Stimulated activated CD4-positive, alpha-beta T cell treated with anti-CD3 and anti-CD28 coated beads, Interleukin-2, amount 100 ng/mL, for 4 hours (primary cell): ENCODE measurements at places on chromosomes 1 and 21.

DNA sequence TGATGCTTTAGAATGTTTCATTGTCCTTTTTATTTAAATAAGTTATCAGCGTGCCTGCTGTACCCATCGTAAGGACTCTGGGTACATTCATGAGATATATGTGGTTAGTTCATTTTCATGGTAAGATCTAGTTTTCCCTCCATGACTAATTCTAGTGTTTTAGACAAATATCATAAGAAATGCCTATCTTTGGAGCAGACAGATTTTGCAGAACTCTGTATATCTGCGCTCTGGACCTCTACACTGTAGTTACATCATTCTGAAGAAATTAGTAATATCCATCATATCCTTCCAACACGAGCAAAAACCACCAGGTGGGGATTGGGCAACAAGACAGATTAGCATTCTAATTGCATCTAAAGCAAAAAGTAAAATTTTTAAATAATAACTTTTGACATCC lies 499.2 kb downstream of the SETD4 start:
- no peak for DNase-seq

- DNase-seq = no peak
These were observed 30.0 kb upstream of the COL18A1 start for GRCh38 chr21:45374826-45375455.

- DNase-seq = no peak
These were observed 5.4 kb upstream of the ADORA1 start for GRCh38 chr1:203122159-203122558.

DNA sequence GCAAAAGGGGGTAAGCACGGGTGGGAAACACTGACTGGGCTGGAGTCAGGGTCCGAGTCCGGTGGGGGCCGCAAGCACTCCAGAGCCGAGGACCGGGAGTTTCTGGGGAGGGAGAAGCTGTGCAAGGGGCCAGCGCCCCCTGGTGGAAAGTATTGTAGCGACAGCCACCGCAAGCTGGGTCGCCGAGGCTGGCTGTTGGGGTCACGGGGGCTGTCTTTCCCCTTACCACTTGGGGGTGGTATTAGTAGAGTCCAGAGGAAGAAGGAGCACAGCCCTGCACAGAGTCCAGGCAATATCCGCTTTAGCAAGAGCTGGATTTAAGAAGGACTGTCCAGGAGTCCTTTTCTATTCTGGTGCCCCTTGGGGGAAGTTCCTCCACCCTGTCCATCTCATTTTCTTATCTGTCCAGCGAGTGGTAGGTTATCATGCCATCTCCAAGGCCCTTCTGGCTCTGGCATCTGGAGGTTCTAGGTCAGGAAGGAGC lies 17.9 kb upstream of the ETV3 start:
- DNase-seq = peak; percentile 60

DNA sequence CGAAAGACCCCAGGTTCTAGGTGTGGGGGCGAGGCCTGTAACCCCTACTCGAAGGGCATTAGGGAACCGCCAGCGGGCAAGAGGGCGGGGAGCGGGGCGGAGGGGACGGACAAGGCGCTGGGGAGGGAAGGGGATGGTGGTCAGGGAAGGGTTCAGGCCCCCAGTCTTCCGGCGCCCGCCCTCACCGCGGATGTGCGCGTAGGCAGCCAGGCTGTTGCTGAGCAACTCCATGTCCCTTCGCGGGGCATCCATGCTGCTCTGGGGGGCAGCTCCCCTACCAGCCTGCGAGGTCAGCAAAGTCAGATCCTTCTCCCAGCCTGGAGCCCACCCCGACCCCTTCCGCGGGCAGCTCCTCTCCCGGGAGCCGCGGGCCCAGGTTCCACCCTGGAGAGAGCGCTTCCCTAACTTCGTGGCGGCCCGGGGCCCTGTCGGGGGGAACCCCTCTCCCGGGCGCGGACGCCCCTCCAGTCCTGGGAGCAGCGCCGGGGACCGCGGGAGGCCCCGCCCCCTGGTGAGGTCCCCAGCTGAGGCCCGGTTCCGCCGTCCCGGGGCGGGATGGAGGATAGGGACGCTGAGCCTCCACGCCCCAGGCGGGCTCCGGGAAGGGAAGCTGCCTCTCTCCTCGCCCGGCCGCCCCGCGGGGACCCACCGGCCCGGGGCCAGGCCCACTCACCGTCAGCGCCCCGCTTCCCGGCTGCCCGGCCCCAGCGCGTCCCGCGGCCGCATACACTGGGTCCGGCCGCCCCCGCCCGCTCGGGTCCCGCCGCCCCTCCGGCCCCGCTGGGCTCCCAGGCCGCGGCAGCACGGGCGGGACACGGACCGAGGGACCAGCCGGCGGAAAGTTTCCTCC lies 434 bp downstream of the EVA1B start:
- no peak for DNase-seq

DNA sequence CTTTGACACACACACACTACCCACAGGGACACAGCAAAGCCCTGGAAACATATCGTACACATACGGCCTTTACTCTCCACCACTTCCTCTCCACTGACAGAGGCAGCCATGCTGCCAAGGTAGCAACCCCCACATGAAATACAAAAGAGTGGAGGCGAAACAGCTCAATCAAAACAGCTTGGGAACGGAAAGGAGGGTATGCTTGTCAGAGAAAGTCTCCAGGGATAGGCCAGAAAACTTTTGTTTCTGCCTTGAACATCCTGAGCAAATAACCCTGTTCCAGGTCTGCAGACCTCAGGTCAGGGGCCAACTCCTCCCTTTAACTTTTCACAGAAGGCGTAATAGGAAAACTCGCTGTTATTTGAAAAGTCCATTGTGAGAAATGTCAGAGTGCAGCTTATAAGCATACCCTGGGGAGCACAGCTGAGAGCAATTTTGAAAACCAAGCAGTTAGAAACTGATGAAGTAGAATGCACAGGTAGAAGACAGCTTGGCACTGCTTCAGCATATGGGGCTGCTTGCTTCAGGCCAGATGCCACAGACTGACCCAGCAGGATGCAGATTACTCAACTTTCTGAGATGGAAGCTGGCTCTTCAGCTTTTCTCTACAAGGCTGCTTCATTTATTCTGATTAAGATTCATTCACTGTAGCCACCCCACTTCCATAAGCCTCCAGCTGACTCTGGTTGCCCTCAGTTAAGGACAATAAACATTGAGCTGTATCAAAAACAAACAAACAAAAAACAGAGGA lies 18.0 kb downstream of the KIAA0319L start:
- no peak for DNase-seq

GRCh38 chr1:54212872-54213271 lies 12.9 kb downstream of the MRPL37 start:
- DNase-seq = no peak

DNA sequence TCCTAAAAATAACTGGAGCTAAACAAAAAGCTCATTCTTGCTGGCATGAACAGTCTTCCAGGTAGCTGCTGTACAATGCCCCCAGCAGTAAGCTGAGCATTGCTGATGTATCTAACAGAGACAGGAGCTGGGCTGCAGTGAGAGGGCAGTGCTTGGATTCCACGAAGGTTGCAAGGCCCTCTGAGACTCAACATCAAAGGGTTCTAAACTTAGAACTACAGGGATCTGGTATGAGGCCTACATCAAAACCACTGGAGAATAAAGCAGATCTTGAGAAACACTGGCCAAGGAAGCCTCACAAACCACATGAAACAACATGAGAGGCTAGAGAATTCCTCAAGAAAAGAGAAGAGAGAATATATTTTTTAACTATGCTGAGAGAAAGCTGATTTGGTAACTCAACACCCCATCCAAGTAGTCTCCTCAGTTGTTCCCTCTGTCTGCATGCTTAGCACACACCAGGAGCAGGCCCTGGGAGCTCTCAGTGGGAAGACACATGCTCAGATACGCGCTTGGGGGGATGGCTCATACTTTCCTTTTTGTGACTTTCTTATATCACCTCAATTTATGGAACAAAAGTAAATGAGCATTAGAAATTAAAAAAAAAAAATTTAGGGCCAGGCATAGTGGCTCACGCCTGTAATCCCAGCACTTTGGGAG lies 27.7 kb downstream of the DSTYK start:
- DNase-seq = no peak

DNA sequence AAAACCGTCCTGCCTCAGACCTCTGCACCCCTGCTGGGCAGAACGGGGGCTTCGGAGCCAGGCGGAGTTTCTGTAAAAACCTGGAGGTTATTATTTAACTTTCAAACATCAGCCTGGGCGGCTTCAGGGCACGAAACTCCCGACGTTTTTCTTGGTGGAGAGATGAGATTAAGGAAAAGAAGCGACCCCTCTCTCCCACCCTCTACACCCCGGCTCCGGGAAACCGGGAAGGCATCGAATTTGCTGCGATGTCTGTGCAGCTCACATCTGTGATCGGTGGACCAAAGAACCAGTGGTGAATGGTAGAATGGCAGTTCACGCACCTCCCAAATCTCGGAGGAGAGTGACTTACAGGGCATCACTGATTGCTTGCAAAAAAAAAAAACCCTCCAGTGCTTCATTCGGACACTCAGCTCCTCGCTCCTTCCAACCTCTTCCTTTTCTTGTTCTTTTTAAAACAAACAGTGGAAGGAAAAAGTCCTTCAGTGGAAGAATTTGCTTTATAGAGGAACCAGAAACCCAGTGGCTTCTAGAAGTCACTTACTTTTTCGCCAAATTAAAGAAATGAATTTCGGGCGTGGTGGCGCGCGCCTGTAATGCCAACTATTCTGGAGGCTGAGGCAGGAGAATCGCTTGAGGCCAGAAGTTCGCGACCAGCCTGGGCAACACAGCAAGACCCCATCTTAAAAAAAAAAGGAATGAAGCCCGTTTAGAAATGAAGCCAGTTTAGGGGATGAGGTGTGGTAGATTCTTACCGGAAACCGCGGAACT lies 884 bp downstream of the PHACTR4 start:
- DNase-seq = no peak

GRCh38 chr21:42652527-42653230 lies 742 bp upstream of the PDE9A start:
- no peak for DNase-seq

GRCh38 chr1:111412839-111413238 lies 14.7 kb downstream of the OVGP1 start:
- no peak for DNase-seq

GRCh38 chr21:42613756-42614155 lies 39.7 kb upstream of the PDE9A start:
- no peak for DNase-seq

DNA sequence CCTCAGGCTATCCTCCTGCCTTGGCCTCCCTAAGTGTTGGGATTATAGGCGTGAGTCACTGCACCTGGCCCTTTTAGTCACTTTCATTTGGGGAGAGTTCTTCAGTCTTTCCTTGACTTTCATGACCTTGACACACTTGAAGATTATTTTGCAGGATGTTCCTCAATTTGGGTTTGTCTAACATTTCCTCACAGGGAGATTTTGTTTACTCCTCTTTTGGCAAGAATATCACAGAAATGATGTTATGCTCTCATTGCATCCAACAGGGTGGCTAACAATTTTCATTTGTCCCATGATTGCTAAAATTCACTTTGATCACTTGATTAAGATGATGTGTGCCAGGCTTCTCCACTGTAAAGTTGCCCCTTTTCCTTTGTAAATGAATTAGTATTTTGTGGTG lies 164.0 kb downstream of the ADSS2 start:
- DNase-seq = no peak

DNA sequence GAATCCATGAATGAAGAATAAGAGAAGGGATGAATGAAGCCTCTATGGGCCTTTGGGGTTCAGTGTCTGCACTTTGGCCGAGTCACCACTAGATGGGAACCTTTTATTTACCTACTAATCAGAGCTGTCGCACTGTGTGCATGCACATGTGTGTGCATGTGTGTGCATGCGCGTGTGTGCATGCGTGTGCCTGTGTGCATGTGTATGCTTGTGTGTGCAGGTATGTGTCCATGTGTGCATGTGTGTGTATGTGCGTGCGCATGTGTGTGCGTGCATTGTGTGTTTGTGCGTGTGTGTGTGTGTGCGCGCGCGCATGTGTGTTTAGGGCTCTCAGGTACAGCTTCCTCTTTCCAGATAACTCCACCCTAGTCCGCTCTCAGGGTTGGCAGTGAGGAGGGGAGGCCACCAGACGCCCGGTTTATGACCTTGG lies 20.4 kb upstream of the UBXN10 start:
- DNase-seq = no peak

DNA sequence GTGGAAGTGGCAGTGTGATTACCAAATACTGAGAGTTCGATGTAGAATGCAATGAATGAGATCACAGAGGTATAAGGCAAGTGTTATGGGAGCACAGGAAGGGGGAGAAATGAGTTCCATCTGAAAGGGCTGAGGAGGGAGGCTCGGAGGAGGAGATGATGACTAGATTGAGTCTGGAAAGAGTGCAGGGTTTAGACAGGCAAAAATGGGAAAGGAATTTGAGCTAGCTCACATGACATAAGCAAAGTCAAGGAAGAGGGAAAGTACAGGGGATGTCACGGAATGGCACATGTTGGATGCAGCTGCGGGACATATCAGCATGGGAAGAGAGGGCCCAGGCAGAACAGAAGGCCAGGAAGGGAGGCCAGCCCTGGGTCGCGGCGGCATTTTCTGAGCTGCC lies 132.7 kb downstream of the RUNX1 start:
- DNase-seq = no peak

- no peak for DNase-seq
These were observed 873.1 kb upstream of the TMPRSS15 start for GRCh38 chr21:19276665-19277064.

DNA sequence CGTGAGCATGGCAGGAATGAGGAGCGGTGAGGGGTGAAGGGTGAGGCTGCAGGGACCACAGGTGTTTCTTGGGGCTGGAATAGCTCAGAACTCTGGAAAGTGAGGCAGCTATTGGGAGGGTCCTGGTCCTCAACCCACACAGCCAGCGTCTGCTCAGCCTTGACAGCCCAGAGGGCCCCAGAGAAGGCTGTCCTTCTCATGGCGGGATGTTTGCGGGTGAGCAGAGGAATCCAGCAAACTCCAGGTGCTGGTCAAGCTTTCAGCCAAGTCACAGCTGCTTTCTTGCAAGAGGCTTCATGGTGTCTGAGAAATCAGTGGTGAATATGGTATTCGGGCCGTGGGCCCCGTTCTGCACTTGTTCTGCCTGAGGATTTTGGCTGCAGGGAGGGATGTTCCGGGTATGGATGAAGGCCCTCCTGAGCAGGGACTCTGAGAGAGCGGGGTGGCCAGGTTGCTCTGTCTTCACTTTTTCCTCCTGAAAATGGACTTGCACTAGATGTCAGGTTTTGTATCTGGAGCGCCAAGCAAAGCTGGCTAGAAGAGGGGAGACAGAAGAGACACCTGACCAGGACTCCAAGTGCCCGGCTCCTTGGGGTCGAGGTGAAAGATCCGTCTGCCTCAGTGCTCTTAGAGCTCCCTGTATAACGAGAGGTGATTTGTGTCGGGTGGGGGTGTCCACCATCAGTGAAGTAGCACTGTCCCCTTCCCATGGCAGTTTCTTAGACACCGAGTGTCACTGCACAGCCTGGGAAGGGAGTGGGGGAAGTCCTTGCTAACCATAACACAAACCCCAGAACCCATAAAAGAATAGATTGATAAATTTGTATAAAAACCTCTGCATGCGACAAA lies 139.9 kb downstream of the PEX14 start:
- no peak for DNase-seq
